ENCODE measurements at places on chromosomes 5 and 9.

DNA sequence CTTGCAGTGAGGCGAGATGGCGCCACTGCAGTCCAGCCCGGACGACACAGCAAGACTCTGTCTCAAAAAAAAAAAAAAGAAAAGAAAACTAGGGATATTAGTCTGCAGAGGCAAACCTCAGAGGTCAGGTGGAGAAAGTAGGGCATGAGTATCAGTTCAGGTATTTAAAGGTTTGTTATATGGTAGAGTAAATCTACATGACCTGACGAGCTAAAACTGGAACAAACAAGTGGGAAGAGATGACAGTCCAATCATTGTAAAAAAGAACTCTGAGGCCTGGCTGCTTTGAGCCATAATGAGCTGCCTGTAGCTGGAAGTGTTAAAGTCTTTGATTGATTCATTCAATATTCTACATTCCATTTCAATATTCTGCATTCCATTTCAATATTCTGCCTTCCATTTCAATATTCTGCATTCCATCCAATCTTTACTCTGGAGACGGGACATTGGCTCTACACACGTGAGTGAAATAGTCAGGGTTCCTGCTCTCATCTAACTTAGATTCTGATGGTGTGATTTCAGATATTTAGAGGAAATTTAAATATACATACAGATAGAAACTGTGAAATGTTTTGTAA is 28.9 kb upstream of the GRAMD2B start:
- DNase-seq, result no peak

- no peak for DNase-seq
Measured at GRCh38 chr9:75190762-75191161, 102.4 kb downstream of the OSTF1 start.

- no peak for DNase-seq
Measured at GRCh38 chr9:92501671-92502393, 19.5 kb upstream of the ASPN start.

- no peak for DNase-seq
Measured at GRCh38 chr5:121500310-121500709, 351.4 kb upstream of the FTMT start.

DNA sequence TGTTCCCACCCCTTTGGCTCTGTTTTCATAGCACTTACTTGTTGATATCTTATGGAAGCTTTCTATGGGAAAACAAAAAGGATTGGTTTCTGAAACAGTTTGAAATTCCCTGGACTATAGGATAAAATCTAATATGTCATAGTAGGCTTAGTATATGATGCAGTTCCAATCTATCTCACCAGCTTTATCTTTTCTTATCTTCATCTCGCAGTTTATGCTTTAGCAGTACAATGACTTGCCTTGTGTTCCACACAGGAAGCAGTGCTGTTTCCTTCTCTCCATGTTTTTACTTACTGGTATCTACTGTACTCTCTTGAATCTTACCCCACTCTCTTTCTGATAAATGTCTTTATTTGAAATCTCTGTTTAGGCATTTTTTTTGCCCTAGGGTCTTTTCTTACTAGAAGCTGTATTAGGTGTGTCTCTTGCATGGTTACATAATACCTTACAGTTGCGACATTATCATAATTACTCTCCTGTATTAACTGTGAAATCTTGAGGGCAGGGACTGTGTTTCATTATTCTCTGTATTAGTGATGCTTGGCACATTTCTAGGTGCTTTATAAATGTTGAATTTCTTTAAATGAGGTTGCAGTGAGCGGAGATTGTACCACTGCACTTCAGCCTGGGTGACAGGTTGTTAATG is 76.3 kb downstream of the FOCAD start:
- no peak for DNase-seq

- no peak for DNase-seq
Measured at GRCh38 chr5:107474361-107474715, 196.4 kb downstream of the EFNA5 start.

DNA sequence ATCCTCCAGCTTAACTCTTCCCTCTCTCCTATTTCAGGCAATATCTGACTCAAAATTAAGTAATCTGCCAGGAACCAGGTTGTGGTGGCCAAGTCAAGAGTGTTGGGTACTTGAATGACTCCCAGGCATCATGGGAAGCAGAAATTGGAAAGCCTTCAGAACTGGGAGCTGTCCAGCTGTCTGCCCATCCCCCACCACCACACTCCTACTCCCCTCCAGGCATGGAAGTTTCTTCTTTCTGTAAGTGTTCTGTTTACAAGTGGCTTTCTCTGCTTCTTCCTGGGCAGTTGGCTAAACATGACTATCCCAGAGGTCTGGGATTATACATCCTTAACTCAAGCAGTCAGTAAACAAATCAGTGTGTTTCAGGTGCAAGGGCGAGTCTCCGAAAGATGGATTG is 14.6 kb upstream of the PBX3 start:
- DNase-seq, result no peak

- DNase-seq, result no peak
Measured at GRCh38 chr9:129322022-129322621, 144.1 kb upstream of the IER5L start.

- no peak for DNase-seq
Measured at GRCh38 chr5:124936626-124936933, 190.1 kb upstream of the ZNF608 start.

DNA sequence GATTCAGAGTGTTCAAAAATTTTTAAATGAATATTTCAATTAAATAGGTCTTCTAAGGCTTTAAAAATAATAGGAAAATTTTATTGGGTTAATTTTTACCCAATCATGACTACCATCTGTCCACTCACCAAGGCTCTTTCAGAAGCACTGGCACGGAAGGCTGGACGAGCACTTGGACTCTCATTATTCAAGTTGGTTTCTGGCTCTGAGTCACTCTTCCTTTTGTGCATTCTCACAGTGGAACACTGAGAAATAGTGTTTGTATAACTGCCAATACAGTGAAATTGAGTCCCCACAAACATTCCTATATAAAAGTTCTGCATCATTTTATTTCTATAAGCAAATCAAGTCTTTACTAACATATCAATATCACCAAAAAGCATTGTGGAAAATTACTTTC is 1149.0 kb downstream of the EFNA5 start:
- no peak for DNase-seq

- no peak for DNase-seq
Measured at GRCh38 chr5:148401604-148402003, 17.8 kb downstream of the FBXO38 start.

- DNase-seq, result no peak
Measured at GRCh38 chr9:86350006-86350760, 4.0 kb downstream of the TUT7 start.

GRCh38 chr5:179759581-179760551 is 27.2 kb downstream of the MAML1 start:
- no peak for DNase-seq

GRCh38 chr5:95375591-95375990 is 15.6 kb upstream of the FAM81B start:
- no peak for DNase-seq

DNA sequence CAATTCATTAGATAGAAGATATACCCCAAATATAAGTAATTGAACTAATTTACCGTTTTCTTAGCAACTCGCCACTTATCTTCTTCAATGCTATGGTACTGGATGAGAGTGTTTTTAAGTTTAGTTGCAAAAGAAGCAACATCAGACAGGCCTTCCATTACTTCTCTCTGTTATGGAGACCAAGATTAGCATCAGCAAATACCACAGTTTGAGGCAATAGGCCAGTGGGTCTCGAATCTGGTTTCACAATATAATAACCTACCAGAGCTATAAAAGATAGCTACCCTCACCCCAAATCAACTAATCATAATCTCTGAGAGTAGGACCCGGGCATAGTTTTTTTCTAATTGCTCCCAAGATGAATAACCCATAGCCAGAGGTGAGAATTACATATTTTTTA is 5.1 kb downstream of the STARD4 start:
- DNase-seq, result no peak

GRCh38 chr9:132923346-132923902 is 21.0 kb downstream of the TSC1 start:
- no peak for DNase-seq
